Vagina (tissue), 2 donors: ENCODE measurements at places on chromosomes 13 and 19. TPM values are rescaled to one million over a fixed set of nuclear protein-coding genes. Genes with fewer than 3 reads are reported as not detected.

The PLEKHF1 gene
- total RNA-seq = 37.1 TPM

The CAPN12 gene
- 9.6 TPM for total RNA-seq

The AMER2 gene
- not detected for total RNA-seq

The BRSK1 gene
- total RNA-seq = 10.1 TPM

The MPV17L2 gene
- total RNA-seq = 10.3 TPM

The LSR gene
- total RNA-seq = 32.9 TPM

GRCh38 chr13:101896541-101896940, 444.1 kb downstream of the ITGBL1 start:
- no peak overlapping the region for H3K27ac ChIP-seq
- no peak for DNase-seq
- H3K36me3 ChIP-seq = no peaks in the 10 kb centered on the region
- no peaks in the 10 kb centered on the region for H3K4me1 ChIP-seq
- no peak overlapping the region for H3K4me3 ChIP-seq

- peaks cover 5% of the 10 kb centered on the region for H3K4me1 ChIP-seq
- no peaks in the 10 kb centered on the region for H3K27me3 ChIP-seq
- H3K27ac ChIP-seq = no peak overlapping the region
- DNase-seq = no peak
- no peaks in the 10 kb centered on the region for H3K36me3 ChIP-seq
Measured at GRCh38 chr13:98237331-98237730, 60.3 kb upstream of the RNF113B start.

DNA sequence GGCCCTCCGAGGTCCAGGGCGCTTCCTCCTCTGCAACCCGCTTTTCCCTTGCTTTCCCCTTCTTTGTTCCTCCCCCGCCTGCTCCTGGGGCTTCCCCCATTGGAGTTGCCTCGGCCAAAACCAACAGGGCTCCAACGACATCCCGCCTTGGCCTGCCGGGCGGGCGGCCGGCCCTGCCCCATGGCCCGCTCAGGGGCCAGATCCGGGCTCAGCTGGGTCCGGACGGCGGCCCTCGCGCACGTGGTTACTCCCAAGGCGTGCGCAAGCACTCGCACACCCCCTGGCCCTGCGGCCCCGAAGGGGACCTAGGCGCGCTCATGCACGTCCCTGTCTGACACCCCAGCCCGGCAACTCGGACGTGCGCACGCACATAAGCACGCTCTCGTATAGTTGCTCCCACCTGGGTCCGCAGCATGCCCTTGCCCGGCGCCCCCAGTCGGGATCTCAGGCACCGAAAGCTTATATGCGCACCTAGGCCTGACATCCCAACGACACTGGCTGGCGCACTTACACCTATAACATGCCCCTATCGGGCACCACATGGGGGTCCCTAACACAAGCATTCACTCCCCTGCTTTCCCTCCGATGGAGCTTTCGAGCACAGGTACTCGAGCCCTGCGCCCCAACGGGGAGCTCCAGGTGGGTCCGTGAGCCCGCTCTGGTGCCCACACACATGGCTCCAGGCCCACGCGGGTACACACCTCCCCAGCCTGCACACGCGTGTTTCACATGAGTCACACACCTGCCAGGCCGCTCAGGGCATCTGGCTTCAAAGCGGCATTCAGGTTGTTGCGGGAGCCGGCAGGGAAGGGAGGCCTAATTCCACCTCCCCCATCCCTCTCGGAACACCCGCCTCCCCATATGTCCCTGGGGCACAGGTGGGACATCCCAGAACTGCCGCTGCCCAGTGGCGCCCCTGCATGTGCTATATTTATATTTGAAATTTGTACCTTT, 15.0 kb downstream of the NFIX start:
- no peak for DNase-seq
- H3K4me1 ChIP-seq = peaks cover 99% of the 10 kb centered on the region
- H3K27ac ChIP-seq = peak overlapping the region; percentile 99
- no peaks in the 10 kb centered on the region for H3K36me3 ChIP-seq
- H3K27me3 ChIP-seq = no peaks in the 10 kb centered on the region

GRCh38 chr13:95707442-95708390, 30.8 kb downstream of the DNAJC3 start:
- no peak overlapping the region for H3K27ac ChIP-seq
- H3K27me3 ChIP-seq = no peaks in the 10 kb centered on the region
- no peaks in the 10 kb centered on the region for H3K4me1 ChIP-seq
- H3K4me3 ChIP-seq = no peak overlapping the region

DNA sequence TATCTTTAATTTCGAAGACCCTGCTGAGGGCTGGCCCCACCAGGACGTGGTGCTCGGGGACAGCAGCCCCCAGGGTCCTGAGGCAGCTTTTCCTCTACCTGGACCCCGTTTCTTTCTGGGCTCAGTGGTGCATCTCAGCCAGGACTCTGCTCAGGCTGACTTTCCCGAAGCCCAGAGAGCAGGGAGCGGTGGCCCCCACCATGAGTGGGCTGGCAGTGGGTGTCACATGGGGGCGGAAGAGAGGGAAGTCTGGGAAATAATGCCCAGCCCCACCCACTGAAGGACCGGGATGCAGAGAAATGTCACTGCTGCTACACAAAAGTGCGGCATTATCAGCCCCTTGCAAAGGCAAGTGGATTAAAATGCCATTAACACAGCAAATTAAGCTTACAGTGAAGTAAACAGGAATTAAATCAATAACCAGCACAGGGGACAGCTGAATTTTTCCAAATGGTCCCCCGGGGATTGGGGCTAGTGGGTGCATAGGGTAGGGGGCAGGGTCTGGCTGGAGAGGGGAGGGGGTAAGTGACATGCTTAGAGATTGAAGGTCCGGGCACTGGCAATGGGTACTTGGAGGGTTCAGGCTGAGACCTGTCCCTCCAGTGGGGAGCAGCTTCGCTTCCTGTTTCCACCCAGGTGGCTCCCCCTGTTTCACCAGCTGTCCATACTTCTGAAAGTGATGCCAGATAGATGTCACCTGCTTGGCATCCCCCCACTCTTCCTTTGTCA, 177.3 kb downstream of the URI1 start:
- no peak for DNase-seq
- H3K27me3 ChIP-seq = no peaks in the 10 kb centered on the region
- no peak overlapping the region for H3K4me3 ChIP-seq
- H3K27ac ChIP-seq = no peak overlapping the region

- H3K36me3 ChIP-seq = no peaks in the 10 kb centered on the region
- no peak overlapping the region for H3K27ac ChIP-seq
- H3K27me3 ChIP-seq = no peaks in the 10 kb centered on the region
- H3K4me1 ChIP-seq = no peaks in the 10 kb centered on the region
- no peak for DNase-seq
Measured at GRCh38 chr13:53079691-53080090, 51.1 kb downstream of the OLFM4 start.

DNA sequence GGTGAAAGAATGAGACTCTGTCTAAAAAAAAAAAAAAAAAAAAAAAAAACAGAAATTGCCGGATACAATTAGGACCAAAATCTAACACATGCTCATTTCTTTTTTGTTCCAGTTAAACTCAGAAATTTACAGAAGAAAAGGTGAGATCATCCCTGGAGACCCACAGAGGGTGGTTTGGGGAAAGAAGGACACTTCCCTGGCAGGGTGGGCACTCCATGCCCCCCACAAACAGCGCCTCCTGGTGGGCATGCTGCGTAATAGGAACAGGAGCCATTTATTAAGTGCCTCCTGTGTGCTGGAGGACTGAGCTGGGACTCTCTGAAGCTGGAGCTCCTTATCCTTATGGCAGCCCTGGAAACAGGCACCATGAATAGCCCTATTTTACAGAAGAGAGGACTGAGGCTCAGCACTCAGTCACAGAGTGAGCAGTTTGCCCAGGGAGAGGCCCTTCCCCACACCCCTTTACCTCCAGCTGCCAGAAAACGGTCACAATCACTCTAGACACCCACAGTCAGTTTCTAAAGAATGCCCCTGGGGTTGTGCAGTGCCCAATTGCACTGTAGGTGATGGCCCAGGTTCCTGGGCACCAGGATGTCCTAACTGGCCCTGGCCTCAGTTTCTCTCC, 10.1 kb downstream of the C19orf38 start:
- no peak for DNase-seq
- H3K4me1 ChIP-seq = no peaks in the 10 kb centered on the region
- no peak overlapping the region for H3K4me3 ChIP-seq
- no peaks in the 10 kb centered on the region for H3K36me3 ChIP-seq
- H3K27me3 ChIP-seq = no peaks in the 10 kb centered on the region

DNA sequence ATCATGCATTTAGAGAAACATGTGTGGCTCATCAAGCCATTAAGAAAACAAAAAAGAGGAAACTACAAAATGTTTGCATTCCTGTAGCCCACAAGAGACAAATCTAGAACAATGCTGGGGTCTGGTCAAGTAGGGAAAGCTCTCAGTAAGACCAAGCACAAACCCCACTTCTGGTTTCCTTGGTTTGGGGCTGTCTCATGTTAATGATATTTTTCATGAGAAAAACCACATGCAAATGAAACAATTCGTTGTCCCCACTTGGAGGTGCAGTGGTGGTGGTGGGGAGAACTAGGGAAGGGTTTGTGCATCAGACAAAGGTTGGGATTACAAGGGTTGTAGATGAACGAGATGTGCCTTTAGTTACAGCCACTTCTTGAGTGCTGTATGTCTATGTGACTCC, 7.0 kb upstream of the RB1 start:
- no peaks in the 10 kb centered on the region for H3K36me3 ChIP-seq
- H3K27me3 ChIP-seq = no peaks in the 10 kb centered on the region
- H3K27ac ChIP-seq = no peak overlapping the region

- no peaks in the 10 kb centered on the region for H3K27me3 ChIP-seq
- H3K4me1 ChIP-seq = no peaks in the 10 kb centered on the region
- no peak overlapping the region for H3K27ac ChIP-seq
- H3K36me3 ChIP-seq = no peaks in the 10 kb centered on the region
Measured at GRCh38 chr13:102040812-102041211, 361.0 kb downstream of the FGF14 start.

DNA sequence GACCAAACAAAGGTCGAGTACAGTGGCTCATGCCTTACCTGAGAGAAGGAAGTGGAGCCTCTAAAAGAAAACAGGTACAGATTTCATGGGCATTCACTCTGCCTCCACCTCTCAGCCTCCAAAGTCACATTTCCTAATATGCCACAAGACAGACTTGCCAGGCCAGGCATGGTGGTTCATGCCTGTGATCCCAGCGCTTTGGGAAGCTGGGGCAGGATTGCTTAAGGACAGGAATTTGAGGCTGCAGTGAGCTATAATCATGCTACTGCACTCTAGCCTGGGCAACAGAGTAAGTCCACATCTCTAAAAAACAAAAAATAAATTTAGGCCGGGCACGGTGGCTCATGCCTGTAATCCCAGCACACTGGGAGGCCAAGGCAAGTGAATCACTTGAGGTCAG, 10.9 kb upstream of the DNMT1 start:
- no peak overlapping the region for H3K4me3 ChIP-seq
- no peaks in the 10 kb centered on the region for H3K27me3 ChIP-seq
- H3K4me1 ChIP-seq = no peaks in the 10 kb centered on the region
- no peak for DNase-seq
- H3K27ac ChIP-seq = no peak overlapping the region
- H3K36me3 ChIP-seq = no peaks in the 10 kb centered on the region

DNA sequence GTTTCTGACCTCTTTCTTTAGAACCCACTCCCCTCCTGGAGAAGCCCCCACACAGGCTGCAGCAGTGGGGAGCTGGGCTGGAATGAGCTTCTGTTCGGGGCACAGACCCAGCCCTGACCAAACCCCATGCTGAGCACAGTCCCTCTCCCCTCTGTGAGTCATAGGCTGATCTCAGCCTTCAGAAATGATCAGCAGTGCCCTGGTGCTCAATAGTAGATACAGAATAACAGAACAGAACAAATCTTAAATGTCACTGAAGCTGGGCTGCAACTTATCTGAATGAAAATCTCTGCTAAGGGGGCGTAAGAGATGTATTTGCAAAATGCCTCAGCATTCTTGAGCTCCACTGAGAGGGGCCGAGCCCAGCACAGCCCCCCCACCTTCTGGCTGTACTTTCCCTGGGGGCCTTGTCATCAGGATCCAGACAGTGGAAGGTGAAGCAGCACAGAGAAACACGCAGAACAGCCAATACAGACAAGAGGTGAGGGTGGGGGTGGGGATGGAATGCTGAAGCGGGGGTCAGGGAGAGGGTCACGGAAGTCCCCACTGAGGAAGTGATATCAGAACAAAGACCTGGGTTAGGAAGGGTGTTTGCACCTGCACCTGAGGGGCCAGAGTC, 9.9 kb downstream of the ZNF665 start:
- no peak overlapping the region for H3K27ac ChIP-seq
- no peaks in the 10 kb centered on the region for H3K27me3 ChIP-seq
- no peak for DNase-seq
- H3K36me3 ChIP-seq = no peaks in the 10 kb centered on the region
- H3K4me1 ChIP-seq = no peaks in the 10 kb centered on the region

- H3K27ac ChIP-seq = peak within 1 kb of the TSS; percentile 78
- no peak for DNase-seq
Measured at GRCh38 chr19:4338441-4339355, at the start of gene STAP2. Gene STAP2 (minus strand): TSS chr19:4338827. CDS start chr19:4338753, 74 bp downstream.

DNA sequence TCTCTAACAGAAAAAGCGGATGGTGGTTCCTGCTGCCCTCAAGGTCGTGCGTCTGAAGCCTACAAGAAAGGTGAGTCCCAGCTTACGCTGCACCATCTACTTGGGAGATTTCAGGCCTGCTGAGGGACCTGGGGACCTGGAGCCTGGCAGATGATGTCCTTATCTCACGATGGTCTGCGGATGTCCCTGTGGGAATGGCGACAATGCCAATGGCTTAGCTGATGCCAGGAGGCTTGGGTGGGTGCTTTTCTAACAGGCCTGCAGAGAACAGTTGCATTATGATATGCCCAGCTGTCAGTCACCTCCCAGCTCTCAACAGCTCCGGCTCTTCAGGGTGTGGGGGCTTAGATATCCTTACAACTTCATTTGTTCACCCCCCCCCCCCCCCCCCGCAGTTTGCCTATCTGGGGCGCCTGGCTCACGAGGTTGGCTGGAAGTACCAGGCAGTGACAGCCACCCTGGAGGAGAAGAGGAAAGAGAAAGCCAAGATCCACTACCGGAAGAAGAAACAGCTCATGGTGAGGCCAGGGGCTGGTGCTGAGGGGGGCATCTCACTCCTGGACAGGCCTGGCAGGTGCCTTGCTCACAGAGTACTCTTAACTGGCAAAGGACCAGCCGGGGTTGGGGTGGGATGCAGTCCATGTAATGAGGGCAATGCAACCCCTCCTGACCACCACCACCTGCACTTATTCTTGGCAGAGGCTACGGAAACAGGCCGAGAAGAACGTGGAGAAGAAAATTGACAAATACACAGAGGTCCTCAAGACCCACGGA, 3.8 kb downstream of the RPL13A start:
- H3K4me3 ChIP-seq = no peak overlapping the region
- no peaks in the 10 kb centered on the region for H3K27me3 ChIP-seq
- no peak for DNase-seq
- H3K27ac ChIP-seq = no peak overlapping the region
- H3K36me3 ChIP-seq = peaks cover 35% of the 10 kb centered on the region
- peaks cover 38% of the 10 kb centered on the region for H3K4me1 ChIP-seq

DNA sequence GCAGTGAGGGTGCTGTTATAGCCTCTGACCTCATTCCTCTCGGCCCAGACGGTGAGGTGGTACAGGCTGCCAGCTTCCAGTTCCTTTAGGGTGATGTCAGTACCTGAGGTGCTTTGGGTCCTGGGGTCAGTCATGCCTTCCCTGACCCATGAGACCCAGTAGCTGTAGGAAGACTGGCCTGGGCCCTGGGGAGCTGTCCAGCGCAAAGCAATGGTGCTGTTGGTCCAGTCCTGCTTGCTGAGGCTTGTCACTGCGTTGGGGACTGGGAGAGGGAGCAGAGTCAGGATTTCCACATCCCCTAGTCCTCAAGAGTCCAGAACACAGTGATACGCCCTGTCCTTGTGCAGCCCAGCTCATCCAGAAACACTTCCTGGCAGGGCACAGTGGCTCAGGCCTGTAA, 10.7 kb downstream of the PTPRH start:
- no peaks in the 10 kb centered on the region for H3K4me1 ChIP-seq
- no peak overlapping the region for H3K27ac ChIP-seq
- no peaks in the 10 kb centered on the region for H3K36me3 ChIP-seq
- H3K27me3 ChIP-seq = no peaks in the 10 kb centered on the region
- H3K4me3 ChIP-seq = no peak overlapping the region
